RWPE1 (cell line): ENCODE measurements at places on chromosomes 1 and 21.
A peak's percentile ranks its signal among the peaks of the same experiment; 100 is the strongest.

- peak; percentile 41 for DNase-seq
Observed at GRCh38 chr1:87325982-87326738, 2.5 kb upstream of the LMO4 start.

DNA sequence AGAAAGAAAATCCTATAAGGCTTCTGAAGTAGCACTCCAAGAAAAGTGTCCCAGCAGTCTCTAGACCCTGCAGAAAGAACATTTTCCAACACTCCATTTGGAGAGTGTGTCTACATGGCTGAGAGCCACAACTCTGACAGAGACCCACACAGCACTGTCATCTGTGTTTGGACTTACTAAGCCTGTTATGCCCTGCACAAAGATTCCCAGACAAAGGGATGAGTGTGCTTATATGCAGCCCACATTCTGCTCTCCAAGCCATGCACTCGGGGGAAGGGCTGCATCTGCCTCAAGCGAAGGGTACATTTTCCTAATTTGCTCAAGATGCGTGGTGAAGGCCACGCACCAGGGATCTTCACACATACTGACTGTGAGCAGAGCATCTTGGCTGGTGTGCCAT, 24.4 kb upstream of the SLAMF6 start:
- no peak for DNase-seq

GRCh38 chr1:200973937-200974657, 49.4 kb downstream of the KIF21B start:
- no peak for DNase-seq

- peak; percentile 37 for DNase-seq
Observed at GRCh38 chr1:152252157-152252556, 28.2 kb upstream of the HRNR start.

DNA sequence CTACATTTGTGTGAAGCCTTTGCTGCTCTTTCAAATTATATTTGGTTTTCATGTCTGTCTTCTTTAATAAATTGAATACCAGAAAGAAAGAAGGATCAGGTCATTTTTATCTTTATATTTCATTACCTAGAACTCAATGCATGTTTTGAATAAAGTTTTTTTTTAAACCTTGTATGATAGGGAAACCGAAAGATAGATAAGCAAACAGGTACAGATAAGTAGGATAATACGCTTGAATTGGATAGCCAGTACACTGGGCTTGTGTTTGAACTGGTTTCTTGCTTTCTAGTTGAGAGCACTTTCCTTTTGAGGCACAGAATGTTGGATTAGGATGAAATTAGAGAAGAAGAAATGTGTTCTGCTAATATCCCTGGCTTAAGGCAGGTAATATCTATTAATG, 46.9 kb downstream of the PKN2 start:
- no peak for DNase-seq

DNA sequence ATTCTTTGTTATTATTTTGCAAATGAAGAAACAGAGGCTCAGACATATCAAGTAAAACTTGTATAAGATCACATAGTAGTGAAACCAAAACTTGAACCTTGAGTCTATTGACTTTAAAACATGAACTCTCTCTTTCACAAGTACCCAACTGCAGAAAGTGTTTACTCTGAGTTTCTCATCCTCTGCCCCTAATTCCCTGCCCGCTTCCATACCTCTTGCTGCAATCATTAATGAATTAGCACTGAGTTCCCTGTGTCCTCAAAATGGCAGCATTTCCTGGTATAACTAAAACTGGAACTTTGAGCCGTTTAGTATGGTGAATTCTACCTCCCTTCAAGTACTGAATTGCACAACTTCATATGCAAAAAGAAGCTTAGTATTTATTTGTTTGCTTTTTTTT, 147.7 kb upstream of the DNAH14 start:
- DNase-seq: no peak

- DNase-seq: no peak
Observed at GRCh38 chr1:228697207-228698016, 37.9 kb upstream of the RHOU start.

GRCh38 chr1:39378377-39378776, 113.1 kb upstream of the BMP8A start:
- peak; percentile 50 for DNase-seq

DNA sequence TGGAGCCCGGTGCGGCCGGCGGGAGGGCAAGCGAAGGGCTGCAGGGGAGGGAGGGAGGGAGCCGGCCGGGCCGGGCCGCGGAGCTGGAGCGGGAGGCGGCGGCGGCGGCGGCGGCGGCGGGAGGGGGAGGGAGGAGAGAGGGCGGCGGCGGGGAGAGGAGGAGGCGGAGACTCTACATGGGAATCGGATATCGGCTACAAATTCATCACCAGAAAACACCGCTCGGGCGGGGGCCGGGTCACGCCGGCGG, at the start of gene AKT3:
AKT3 (minus strand) TSS at position 42 of the 250 bp plus-strand sequence. CDS start 7,073 bp downstream, outside the sequence.
- peak; percentile 67 for DNase-seq

DNA sequence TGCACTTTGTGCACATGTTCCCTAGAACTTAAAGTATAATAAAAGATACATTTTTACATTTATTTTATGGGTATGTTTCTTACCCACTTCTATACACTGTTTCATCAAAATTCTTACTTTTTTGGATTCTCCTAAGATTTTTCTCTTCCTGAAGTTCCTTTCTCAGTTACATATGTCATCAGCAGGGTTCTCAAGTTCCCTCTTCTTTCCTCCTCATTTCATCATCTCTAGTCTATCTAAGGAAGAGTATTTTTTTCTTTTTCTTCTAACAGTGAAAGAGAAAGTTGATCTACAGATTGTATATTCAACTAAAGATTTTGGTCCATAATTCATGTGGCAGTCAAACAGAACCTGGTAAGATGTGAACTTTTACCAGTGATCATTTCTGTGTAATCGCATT, 41.2 kb upstream of the CYYR1 start:
- DNase-seq: no peak

- no peak for DNase-seq
Observed at GRCh38 chr1:111804776-111805175, 49.1 kb downstream of the DDX20 start.

- DNase-seq: no peak
Observed at GRCh38 chr1:59486615-59487014, 189.7 kb downstream of the FGGY start.

DNA sequence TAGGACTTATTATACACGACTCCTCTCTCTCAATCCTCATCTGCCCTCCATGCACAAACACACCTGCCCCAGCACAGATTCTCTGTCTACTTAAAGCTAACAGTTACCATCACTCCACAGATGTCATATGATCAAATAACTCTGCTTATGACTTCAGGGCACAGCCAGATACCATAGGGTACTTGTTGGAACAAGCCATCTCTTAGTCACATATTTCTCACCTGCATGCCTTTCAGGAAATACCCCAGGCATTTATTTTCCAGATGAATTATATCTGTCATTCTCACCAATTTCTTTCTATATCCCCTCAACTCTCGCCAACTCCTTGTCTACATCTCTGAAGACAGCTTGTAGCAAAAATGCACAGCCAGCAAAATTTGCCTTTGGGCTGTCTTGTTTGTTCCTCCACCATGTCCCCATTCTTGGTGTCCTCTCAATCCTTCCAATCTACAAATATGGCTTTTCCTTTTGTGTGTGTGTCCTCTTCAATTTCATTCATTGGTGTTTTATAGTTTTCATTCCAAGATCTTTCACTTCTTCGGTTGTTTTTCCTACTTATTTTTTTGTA, 353.9 kb upstream of the CAMK1G start:
- DNase-seq: peak; percentile 90

GRCh38 chr1:112431038-112431437, 35.0 kb downstream of the CTTNBP2NL start:
- no peak for DNase-seq

DNA sequence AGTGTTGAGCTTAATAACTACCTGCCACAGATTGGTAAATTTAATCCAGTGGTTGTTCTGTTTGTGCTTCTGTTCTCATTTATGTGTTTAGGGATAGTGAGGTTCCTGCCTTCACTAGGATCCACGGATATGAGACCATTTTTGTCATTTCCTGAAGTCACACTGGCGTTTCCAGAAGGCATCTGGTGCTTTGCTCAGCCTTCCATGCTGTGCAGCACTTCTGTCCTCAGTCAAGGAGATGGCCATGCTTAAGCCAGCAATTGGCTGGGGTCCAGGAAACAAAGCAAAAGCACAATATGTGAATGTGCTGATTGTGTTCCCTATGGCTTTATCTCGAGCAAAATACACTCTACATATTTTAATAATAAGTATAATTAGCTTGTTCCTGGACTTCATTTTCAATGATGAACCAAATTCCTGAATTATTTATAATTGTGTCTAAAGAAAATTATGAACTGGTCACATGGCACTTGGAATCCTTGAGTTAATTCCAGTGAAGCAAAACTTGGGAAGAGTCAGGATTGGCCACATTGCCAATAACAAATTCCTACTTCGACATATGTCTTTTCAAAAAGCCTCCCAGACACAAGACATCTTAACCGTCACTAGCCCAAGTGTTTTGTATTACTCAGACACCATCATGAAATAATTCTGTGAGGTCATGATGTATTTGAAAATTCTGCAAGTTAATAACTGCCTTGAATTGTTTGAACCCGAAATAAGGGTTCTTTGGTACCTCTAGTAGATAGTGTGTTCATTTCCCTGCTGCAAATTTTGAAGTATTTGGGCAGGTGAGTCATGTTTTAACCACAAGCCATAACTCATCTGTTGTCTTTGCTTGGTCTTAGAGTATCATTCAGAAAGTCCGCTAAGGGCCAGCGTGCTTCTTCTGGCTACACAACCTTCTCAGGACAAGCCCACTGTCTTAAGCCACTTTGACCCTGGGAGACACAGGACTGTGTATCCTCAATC, 412.4 kb downstream of the DISC1 start:
- peak; percentile 35 for DNase-seq

GRCh38 chr1:86530211-86530845, 16.6 kb upstream of the CLCA4 start:
- DNase-seq: no peak

- no peak for DNase-seq
Observed at GRCh38 chr1:205689479-205689878, 9.2 kb upstream of the SLC45A3 start.

DNA sequence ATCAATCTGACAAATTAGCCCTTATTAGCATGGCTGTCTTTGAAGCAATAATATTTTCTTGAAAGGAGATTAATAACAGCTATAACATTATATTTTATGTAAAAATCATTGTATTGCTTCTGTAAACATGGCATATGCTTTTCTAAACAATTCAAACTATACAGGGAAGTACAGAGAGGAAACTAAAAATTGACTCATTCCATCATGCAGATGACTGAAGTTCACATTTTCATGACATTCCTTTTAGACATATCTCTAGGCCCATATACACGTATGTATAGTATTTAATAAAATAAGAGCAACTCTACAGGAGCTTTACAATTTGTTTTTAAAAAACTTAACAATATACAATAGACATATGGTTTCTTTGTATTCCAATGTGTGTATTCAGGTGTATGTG, 5.6 kb upstream of the DHCR24 start:
- no peak for DNase-seq

- DNase-seq: no peak
Observed at GRCh38 chr1:178506669-178507068, 6.2 kb upstream of the TEX35 start.

DNA sequence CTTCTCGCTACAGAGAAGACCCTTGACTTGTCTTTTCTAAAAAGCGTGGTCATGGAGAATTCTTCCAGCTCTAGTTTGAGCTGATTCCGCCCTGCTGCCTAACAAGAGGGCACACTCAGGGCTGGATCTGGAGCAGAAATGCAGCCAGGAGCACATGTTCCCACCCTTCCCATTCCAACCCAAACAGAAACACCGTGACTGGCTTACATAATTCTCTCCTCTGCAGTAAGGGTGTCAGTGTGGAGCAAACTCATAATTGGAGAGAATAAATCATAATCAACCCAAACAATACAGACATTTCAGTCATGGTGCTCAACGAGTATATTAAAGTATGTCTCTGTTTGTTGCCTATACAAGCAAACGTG, 34.5 kb downstream of the CTNNBIP1 start:
- no peak for DNase-seq

DNA sequence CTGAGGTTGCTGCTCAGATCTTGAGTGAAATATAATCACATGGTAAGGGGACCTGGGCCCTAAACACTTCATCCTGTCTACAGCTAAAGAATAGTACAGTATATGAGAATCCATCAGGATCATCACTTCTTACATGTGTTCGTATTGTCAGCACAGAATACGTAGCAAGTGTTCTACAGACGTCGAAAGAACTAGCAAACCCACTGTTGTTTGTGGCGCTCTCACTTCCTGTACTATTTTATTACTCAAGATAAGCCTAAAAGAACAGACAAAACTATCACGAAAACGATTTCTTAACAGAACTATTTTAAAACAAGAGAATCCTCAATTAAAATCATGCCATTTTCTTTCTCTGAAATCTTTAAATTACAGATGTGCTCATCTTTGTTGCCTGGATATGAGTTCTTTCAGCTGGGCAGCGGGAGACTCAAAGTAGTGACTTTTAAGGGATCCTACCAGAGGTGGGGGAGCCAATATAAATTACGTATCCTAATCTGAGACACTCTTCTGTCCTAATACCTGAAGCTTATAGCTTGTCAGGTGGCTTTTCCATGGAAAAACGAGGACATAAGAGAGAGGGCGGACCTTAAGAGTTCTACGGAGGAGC, 724 bp downstream of the ST7L start:
- no peak for DNase-seq

DNA sequence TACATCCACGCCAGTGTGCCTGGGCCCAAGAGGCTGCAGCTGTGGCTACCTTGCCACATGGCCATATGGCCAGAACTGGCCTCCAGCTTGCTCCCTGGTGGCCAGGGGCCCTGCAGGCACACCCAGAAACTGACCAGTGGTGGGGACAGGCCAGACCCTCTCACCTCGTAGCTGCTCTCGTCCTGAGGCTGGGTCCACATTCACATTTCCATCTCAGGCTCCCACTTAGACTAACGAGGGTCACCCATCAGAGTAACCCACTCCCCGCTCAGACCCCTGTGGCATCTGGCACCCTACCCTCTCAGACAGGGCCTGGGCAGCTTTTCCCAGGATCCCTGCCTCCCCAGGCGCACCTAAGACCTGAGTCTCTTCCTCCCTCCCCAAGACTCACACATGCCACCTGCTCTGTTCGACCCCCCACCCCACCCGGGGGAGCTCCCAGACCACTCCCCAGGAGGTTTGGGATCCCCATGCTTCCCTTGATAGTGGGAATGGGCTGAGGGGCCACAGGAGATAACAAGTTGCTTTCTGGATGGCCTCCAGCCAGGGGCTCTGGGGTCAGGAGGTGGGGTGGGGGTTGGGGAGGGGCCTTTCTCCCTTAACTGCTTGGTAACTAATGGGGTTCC, 21.3 kb upstream of the RNU1-4 start:
- DNase-seq: no peak

GRCh38 chr1:101996825-101997465, at the start of gene OLFM3:
Gene OLFM3 (minus strand): TSS chr1:101996926.
- peak; percentile 24 for DNase-seq

DNA sequence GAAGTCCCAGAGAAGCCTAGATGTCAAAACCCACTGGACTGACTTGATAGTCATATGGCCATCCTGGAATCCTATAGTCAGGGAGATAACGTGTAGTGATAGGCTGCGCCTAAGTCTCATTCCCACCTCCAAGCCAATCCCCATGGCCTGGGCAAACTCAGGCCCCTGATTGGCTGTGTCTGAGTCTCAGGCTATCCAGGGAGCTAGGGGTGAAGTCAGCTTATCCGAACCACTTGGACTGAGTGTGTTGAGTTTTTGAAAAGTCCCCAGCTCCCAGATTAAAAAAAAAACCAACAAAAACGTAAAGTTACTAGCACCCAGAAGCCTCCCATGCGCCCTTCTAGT, 51.6 kb downstream of the PIK3CD start:
- no peak for DNase-seq

- no peak for DNase-seq
Observed at GRCh38 chr1:41811051-41811795, 107.5 kb downstream of the HIVEP3 start.
